Activated CD4-positive, alpha-beta T cell treated with anti-CD3 and anti-CD28 coated beads for 36 hours (primary cell): ENCODE measurements at places on chromosomes 12 and 14.

DNA sequence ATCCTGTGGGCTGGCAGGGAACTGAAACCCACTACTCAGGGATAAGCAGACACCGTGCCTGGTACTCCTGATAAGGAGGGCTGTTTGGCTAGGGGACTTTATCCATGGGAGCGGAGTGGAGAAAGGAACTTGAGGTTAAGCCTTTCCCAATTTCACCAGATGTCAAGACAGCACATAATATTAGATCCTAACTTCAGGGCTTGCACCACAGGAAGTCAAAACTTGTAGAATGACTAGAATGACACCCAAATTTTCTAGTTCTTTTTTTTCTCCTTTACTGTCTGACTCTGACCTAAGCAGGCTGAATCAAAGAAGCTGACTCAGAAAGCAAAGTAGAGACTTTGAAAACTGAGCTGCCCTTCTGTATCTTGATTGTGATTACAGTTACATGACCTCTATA lies 7.1 kb upstream of the CGRRF1 start:
- DNase-seq = no peak

DNA sequence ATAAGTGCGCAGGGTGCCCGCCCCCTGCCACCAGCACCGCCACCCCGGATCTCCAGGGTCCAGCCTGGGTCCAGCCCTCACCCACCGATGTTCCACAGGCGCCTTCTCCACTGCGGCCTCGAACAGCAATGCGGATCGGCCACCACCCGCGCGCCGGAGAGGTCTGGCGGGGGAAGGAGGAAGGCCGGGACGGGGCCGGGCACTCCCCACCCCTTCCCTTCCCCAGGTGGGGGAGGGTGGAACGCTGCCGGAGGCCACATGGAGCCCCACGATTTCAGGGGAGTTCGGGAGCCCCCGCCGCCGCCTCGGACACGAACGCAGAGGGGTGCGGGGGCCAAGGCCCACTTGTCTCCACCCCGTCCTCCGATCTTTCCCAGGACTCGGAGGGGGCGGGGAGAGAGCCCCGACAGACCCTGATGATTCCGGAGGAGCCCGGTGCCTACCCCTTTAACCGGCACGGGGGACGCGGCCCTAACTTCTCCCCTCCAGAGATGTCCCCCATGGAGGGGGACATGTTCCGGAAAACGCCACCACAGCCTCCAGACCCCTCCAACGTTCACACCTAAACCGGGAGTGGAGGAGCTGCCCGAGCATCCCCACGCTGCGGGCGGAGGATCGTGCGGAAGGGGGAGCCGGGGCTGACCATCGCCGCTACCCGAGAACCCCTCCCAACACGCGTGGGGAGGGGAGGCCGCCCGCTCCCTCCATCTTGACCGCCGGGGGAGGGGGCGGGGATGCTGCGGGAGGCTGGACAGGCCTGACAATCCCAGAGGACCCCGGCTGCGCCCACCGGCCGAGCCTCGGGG lies 1.1 kb downstream of the ATXN2 start:
- peak; percentile 50 for DNase-seq

DNA sequence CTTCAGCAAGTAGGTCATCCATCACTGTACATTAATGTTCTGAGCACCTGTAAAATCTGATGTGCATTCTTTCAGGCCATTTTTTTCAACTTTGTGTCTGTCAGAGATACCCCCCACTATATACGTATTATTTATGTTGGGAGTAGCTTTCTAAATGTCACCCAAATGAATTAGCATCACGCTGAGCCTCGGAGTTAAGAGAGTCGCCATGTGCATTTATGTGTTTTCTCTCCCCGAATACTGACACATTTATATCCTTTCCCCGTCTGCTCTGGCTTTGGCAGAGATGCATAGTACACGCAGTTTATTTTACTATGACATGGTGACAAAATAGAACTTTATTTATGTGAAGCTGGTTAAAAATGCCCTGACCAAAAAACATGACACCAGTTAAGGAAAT lies 216.4 kb downstream of the SLC25A21 start:
- no peak for DNase-seq

DNA sequence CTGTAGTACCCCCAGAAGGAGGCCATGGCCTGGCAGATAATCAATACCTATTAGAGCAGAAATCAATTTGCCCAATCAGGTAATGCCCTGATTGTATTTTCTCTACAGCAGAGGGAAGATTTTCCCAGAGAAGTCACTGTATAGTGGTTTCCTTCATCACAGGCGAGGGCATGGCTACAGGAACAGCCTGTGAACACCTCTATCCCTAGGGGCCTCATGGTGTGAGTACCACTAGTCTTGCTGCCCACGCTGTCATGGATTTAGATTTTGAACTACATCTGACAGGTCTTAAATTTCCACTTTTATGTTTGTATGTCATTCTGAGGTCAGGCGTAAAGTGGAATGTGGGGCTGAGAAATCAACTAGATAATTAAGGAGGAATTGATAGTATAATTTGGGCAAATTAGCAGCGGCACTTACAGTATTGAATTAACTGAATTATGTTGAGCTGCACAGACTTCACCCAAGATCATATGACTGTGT lies 42.4 kb upstream of the STXBP6 start:
- no peak for DNase-seq
